ELR (cell line): ENCODE measurements at places on chromosomes 6 and 20.

DNA sequence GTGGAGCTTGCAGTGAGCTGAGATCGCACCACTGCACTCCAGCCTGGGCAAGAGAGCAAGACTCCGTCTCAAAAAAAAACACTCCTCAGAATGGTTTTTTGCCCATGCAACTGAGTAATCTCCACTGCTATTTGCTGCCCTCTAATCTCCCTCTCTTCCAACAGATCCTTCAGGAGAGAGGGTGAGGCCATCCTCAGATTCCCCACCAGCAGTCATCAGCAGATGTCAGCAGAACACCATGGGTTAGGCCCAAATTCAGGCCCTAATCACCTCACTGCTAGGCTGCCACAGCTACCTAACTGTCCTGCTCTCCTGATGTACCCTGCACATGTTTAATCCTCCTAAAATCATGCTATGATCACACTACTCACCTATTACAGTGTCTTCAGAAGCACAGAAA is 63.2 kb upstream of the BEND6 start:
- DNase-seq: peak; percentile 51

DNA sequence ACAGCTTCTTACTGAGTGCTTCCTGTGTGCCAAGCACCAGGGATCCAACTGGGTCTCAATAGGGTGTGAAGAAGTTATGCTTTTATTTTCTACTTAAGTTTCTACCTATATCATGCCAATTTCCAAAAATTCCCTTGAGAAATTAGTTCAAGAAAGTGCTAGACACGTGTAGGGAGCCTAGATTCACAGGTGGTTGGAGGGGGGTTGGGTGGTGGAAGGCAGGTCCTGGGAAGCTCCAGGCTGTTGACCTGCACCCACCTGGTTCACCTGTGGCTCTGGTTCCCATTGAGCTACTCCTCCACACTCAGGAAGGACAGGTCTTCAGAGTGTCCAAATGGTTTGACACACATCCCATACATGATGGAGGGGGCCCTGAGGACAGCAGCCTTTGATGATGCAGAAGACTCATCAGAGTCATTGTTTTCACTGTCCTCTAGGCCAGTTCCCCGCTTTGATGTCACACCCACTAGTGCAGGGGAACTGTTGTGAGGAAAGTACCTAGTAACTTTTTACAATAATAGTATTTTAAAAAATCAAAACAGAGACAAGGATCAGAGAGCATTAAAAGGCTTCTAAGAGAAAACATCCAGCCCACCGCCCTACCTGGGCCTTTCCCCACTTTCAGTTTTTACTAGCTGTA is 39.8 kb upstream of the MYL9 start:
- DNase-seq: no peak

GRCh38 chr20:63217706-63218105 is 1.8 kb upstream of the YTHDF1 start:
- DNase-seq: no peak

GRCh38 chr20:841568-842546 is 8.3 kb downstream of the FAM110A start:
- DNase-seq: no peak

GRCh38 chr6:122059918-122060317 is 339.5 kb upstream of the HSF2 start:
- no peak for DNase-seq

DNA sequence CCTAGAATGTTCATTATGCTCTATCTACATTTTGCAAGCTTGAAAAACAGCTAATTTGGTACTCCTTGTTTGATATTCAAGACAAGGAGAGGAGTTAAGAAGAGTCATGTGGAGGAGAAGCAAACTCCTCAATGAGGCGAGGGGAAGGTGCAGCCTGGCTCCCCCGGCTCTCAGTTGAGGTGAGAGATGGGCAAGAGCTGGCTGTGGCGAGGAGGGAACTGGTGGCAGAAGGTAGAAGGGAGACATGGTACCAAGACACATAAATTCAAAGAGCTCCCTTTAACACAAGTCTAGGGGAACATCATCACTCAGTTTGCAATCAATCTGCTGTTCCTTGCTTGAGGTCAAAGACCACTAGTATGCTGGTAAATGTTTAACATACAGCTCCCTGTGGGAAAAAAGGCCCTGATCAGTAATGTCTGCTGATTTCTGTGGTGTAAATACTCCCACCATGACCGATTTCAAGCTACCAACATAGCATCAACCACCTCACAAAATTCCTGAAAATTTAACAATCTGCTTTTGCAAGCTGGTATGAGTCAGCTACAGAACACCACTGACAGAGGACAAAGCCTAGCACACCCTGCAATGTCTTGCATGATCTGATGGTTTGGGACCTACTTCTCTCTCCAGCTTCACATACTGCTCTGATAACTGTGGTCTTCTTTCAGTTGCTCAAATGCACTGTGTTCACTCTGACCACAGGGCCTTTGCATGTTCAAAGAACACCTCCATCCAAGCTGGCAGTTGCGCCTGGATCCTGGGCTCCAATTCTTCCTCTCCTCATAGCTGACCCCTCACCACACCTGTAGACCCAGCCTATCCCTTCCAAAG is 516.3 kb upstream of the CHD6 start:
- no peak for DNase-seq

- DNase-seq: no peak
Measured at GRCh38 chr6:3812596-3812995, 36.6 kb upstream of the FAM50B start.

- peak; percentile 100 for DNase-seq
Measured at GRCh38 chr20:60249436-60249835, 291.2 kb downstream of the CDH26 start.

GRCh38 chr6:16316741-16317251 is 78.4 kb downstream of the GMPR start:
- peak; percentile 90 for DNase-seq

GRCh38 chr20:37945091-37945547 is 42.2 kb downstream of the VSTM2L start:
- DNase-seq: no peak
